RWPE2 (cell line): ENCODE measurements at places on chromosomes 3 and 15.

DNA sequence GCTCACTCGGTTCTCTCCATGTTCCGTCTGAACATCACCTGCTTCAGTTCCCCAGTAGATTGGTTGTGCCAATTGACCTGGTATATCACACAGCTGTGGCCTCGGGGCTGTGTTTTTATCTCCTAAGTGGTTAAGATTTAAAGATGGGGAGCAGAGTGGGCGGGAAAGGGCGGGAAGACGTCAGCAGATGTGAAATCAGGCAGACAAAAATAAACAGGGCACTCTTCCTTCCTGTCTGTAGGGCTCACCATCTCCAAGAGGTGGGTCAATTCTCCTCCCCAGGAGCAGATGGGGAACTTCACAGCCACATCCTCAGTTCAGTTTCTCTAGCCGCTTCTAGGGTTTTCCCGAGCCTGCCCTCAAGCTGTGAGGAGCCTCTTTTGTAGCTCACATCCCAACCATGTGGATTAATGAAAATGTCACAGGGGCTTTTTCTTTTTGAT, 26.8 kb upstream of the LIMD1 start:
- DNase-seq: no peak

DNA sequence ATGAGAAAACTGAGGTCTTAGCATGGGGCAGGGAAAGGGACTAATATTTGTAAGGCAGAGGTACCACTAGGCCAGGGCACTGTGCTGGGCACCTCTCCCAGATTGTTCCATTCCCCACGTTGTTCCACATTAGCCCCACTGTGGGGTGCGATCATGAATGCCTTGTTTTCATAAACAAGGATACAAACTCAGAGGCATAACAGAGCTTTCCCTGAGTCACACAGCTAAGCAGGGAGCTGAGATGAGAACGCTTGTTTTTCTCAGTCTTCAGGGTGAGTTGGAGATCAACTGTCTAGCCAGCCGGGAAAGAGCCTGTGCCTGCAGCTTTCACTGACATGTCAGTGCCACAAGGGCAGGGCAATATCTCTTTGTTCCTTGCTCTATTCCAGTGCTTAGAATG, 47.9 kb upstream of the ITGA11 start:
- no peak for DNase-seq

GRCh38 chr3:99505200-99505599, 133.2 kb upstream of the COL8A1 start:
- no peak for DNase-seq

GRCh38 chr3:5016211-5017161, 37.2 kb downstream of the BHLHE40 start:
- DNase-seq: no peak

- DNase-seq: no peak
Observed at GRCh38 chr3:156109989-156110388, 10.4 kb upstream of the KCNAB1 start.

DNA sequence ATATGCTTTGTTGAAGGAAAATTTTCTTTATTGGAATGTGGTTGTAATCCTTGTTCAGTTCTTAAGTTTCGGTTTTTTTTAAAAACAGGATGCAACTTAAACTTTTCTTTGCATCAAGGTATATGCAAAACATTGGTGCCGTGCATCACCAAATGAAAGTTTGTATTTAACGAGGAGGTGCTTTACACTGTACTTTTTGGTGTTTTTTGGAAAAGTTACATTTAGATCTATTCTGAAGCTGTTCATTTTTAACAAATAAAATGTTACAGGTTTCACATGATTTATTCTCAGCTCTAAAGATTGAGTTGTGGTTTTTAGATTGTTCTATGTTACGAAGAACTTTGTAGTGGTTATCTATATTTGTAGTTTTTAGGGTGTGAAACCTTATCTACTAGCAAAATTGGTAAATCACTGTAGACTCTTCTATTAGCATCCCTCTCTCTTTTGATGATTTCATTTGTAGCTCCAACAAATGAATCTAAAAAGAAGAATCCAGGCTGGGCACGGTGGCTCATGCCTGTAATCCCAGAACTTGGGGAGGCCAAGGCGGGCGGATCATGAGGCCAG, 7.0 kb upstream of the LRCH3 start:
- DNase-seq: no peak

GRCh38 chr15:40081691-40082194, 26.9 kb downstream of the BMF start:
- DNase-seq: no peak

- no peak for DNase-seq
Observed at GRCh38 chr3:113495035-113495434, 19.9 kb downstream of the SPICE1 start.

DNA sequence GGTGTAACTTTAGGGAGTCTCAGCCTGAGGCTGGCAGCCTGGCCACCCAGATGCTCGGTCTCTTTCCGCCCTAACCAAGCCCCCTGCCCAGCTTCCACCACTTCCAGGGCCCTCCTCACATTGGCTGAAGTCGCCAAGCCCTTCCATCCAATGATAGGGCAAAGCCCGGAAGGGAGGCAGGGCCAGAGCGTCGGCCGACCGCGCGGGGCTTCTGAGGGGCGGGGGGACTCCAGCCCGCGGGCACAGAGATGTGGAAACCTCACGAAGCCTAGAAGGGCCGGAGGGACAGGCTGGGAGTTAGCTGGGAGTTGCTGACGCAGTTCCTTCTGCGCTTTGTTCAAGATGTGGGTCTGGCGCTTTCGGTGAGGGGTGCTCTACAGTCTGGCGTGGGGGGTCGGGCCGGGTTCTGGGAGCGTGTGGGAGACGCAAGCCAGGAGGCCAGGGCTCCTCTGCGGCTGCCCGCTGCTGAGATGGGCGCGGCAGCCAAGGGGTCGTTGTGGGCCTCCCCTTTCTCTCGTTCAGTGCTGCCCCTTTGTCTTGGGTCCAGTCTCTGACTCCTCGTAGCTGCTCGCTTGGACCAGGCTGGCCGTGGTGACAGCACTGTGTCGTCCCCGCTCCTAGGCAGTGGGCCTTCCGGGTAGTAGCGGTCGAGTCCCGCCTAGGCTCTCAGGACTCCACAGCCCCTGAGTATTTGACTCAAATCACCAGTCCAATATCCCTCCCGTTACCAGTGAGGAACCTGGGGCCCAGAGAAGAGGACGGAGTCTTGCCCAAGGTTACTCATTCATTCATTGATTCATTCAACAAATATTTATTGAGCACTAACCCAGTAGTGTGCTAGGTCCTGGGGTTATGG, at the start of gene ZNF660:
Gene ZNF660 (plus strand): TSS at position 319 of the 856 bp plus-strand sequence. CDS start 9,230 bp downstream, outside the sequence.
- no peak for DNase-seq
